ENCODE measurements at places on chromosomes 7 and 10. TPM values are rescaled to one million over a fixed set of nuclear protein-coding genes. Genes with fewer than 3 reads are reported as not detected.

GRCh38 chr10:111281516-111281915, 204.7 kb downstream of the ADRA2A start:
- DNase-seq = peak; percentile 19
- no peak overlapping the region for H3K4me3 ChIP-seq
- no peaks in the 10 kb centered on the region for H3K4me1 ChIP-seq
- H3K27me3 ChIP-seq = peaks cover 13% of the 10 kb centered on the region
- H3K36me3 ChIP-seq = no peaks in the 10 kb centered on the region
- H3K27ac ChIP-seq = no peak overlapping the region

DNA sequence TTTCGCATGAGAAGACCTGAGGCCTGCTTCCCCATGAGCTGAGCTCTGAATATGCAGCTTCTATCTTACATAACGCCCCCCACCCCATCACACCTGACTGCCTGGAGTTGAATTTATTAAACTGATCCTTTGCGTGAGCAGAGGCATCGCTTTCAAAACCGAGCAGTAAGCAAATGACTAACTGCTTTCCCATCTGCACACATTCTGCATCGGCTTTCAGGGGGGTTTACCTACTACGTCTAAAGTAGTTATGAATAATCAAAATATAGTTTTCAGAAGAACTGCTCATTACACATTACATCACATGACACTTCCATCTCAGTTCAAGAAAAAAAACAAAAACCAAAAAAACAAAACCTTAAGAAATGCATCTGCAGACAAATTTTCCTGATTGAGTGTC, 54.7 kb upstream of the EGR2 start:
- no peaks in the 10 kb centered on the region for H3K4me1 ChIP-seq
- no peaks in the 10 kb centered on the region for H3K36me3 ChIP-seq
- DNase-seq = no peak
- H3K4me3 ChIP-seq = no peak overlapping the region
- H3K27me3 ChIP-seq = peaks cover 6% of the 10 kb centered on the region

DNA sequence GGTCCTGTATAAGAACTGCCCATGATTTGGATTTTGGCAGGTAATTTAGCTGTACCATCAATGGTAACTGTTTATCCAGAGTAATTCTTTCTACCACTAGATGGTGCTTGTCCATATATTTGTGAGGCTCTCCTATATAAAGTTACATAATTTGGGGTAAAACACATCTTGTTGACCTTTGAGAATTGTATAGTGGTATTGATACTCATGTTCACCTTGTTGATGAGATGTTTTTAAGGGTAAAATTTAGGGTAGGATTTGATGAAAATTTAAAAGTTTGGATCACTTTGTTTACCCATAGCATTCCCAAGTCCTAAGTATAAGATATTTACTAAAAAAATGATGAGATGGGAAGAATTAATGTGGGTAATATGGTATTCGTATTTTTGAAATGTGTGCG, 31.6 kb downstream of the ST7 start:
- no peaks in the 10 kb centered on the region for H3K27me3 ChIP-seq
- no peaks in the 10 kb centered on the region for H3K36me3 ChIP-seq
- no peak overlapping the region for H3K27ac ChIP-seq

- no peak overlapping the region for H3K27ac ChIP-seq
- H3K4me1 ChIP-seq = no peaks in the 10 kb centered on the region
- H3K27me3 ChIP-seq = peaks cover 82% of the 10 kb centered on the region
- no peaks in the 10 kb centered on the region for H3K36me3 ChIP-seq
Measured at GRCh38 chr10:78456649-78457400, 423.2 kb downstream of the RPS24 start.

DNA sequence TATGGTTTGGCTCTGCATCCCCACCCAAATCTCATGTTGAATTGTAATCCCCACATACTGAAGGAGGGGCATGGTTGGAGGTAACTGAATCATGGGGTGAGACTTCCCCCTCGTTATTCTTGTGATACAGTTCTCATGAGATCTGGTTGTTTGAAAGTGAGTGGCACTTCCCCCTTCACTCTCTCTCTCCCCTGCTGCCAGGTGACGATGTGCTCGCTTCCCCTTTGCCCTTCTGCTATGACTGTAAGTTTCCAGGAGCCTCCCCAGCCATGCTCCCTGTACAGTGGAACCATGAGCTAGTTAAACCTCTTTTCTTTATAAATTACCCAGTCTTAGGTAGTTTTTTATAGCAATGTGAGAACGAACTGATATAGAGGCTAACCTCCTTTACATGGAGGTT, 16.6 kb downstream of the PLPP4 start:
- H3K27ac ChIP-seq = no peak overlapping the region
- no peak for DNase-seq

GRCh38 chr10:64477791-64478190, 956.6 kb downstream of the REEP3 start:
- H3K4me1 ChIP-seq = no peaks in the 10 kb centered on the region
- no peak for DNase-seq
- no peak overlapping the region for H3K4me3 ChIP-seq
- no peaks in the 10 kb centered on the region for H3K36me3 ChIP-seq

DNA sequence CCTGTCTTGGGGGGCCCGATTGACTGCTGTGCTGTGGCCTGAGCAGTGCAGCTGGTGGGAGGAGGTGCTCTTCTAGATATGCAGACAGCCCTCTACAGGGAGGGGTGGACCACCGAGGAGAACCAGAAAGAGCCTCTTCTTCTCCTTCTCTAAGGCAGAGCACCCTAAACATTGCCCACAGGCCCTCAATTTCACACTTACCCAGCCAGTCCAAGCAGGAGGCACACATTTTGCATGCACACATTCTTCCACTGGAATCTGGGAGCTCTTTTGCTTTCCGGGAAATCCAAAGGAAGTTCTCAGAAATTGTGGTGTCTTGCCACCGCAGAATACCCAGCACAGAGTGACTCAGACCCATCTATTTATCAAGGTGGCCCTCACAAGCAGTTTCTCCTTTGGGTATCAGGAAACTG, 45.8 kb downstream of the EEPD1 start:
- peaks cover 21% of the 10 kb centered on the region for H3K4me1 ChIP-seq
- no peaks in the 10 kb centered on the region for H3K27me3 ChIP-seq
- H3K27ac ChIP-seq = no peak overlapping the region
- DNase-seq = no peak
- peaks cover 8% of the 10 kb centered on the region for H3K36me3 ChIP-seq

DNA sequence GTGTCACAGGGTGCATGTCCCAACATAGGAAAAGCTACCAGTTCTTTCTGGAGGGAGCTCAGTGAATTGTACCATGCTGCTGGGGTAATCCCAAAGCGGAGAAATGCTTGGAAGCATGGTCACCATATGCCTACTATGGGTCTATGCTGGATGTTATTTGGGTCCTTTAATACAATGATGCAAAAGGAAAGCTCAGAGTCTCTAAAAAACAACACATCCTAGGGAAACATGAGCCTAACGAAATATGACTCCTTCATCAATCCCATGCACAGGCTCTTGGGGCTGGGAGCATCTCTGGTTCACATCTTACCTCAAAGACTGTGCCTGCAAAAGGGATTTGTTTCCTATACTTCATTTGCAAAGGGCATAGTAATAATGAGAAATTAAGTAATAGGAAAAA, 65.2 kb downstream of the CUBN start:
- H3K36me3 ChIP-seq = peaks cover 9% of the 10 kb centered on the region
- DNase-seq = no peak
- no peak overlapping the region for H3K4me3 ChIP-seq

GRCh38 chr10:119131512-119132240, 27.8 kb downstream of the DENND10 start:
- H3K36me3 ChIP-seq = peaks cover 22% of the 10 kb centered on the region
- H3K27me3 ChIP-seq = no peaks in the 10 kb centered on the region
- no peaks in the 10 kb centered on the region for H3K4me1 ChIP-seq
- no peak for DNase-seq
- peak overlapping the region; percentile 36 for H3K4me3 ChIP-seq
- no peak overlapping the region for H3K27ac ChIP-seq

NEURL1 gene
- 0.22 TPM for total RNA-seq

OR9A2 gene
- total RNA-seq = not detected

ZNF862 gene
- 17.7 TPM for total RNA-seq

ACBD5 gene
- 34.1 TPM for total RNA-seq

LRIT1 gene
- not detected for total RNA-seq

TMEM196 gene
- not detected for total RNA-seq

ASAH2B gene
- total RNA-seq = 4.1 TPM

BTBD16 gene
- not detected for total RNA-seq

HABP2 gene
- 1.0 TPM for total RNA-seq

SFRP5 gene
- total RNA-seq = 0.20 TPM

PPP1R17 gene
- total RNA-seq = not detected

PAPSS2 gene
- total RNA-seq = 12.6 TPM

AKR1C8 gene
- total RNA-seq = not detected
